ENCODE measurements at places on chromosomes 7 and 10.

GRCh38 chr10:14416308-14416700, 85.6 kb upstream of the FRMD4A start:
- DNase-seq: peak; percentile 11

DNA sequence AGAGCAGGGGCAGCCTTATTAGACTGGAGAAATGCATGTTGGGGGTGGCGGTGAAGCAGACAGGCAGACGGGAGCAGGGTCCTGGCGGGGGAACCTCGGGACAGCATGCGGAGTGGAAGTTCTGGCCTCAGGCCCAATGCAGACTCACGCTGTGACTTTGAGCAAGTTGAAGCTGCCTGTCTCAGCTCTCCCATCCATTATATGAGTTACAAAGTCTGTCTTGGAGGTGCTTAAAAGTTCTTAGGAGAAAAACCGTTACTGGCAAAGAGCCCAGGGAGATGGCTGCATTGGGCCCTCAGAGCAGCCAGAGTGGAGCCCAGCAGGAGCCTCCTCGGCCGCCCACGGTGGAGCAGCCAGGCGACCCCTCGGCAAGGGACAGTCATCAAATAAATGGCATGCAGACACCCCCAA, 509.5 kb downstream of the PLXNA4 start:
- DNase-seq: no peak

- DNase-seq: peak; percentile 99
These were observed 304.4 kb upstream of the LYZL1 start for GRCh38 chr10:28984431-28984830.

GRCh38 chr7:124924906-124925305, 4.7 kb downstream of the POT1 start:
- no peak for DNase-seq

DNA sequence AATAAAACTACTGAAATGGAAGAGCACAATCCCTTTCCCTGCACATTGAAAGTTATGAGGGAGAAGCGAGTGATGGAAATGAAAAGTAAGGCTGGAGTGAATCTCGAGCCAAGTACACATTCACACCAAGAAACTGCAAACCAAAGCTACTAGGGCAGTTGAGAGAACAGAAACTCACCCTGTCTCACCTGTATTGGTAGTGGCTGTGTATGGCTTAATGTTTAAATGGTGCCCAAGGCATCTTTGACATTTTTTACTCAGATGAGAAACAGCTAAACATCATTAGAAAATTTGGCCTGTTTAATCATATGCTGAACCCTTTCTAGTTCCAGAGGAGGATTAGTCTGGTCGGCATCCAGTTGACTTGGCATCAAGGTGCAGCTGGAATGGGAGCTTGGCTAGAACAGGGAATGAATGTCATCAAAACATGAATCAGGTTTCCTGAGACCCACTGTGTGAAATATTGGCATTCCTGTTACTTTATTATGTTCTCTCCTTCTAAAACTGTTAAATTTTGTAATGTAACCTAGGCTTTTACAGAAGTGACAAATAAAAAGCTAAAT, 840.8 kb downstream of the GRM8 start:
- no peak for DNase-seq

GRCh38 chr10:133104068-133104962, 16.6 kb downstream of the ADGRA1 start:
- DNase-seq: no peak

GRCh38 chr7:158407581-158408317, 179.9 kb downstream of the PTPRN2 start:
- DNase-seq: peak; percentile 78

DNA sequence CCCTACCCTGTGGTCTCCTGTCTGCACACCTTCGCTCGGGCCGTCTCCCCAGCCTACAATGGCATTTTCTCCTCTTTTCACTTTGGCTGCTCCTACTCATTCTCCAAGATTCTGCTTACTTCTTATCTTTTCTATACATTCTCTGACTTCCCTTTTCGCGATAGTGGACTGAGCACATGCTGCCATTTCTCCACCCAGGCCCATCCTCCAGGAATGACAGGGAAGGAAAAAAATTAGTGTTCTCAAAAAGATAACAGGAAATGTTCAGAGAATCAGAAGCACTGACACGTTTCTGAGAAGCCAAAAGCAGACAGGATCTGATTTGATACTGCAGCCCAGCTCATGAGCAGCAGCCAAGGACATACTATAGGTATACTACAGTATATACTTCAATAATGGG, 6.4 kb upstream of the ANXA11 start:
- no peak for DNase-seq

Data from MCF 10A (cell line).